ENCODE measurements at places on chromosomes 7 and 10.

DNA sequence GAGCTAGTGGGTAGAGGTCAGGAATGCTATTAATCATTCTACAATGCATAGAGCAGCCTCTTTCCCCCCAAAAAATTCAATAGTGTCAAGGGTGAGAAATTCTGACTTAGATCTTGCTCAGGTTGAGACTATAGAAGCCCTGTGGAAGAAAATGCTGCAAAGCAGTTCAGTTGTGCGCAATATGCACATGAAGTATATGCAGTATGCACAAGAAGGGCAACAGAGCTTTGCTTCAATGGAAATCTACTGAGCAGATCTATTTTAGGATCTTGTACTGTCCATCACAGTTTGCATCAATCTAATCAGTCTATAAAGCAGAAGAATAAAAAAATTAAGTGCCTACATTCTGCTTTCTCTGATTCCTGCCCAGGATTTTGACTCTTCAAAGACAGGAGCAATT is 225.8 kb upstream of the STEAP1 start:
- H3K4me1 ChIP-seq: no peaks in the 10 kb centered on the region
- H3K27ac ChIP-seq: no peak overlapping the region
- DNase-seq: no peak
- H3K36me3 ChIP-seq: no peaks in the 10 kb centered on the region

DNA sequence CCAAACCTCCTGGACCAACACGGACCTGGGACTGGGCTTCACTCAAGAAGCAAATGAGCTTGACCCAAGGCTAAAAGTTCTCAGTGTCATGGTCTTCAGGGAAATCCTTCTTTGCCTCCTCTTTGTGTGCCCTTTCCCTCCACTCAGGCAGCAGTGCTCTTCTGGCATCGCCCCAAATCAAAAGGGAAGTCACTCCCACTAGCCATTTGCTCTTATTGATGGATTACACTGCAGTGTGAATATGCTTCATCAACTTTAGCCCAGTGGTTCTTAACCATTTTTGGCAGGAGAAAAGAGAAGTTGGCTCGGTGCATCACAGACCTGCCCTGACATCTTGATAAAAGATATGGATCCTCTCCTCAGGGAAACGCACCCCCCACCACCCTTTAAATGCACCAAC is 19.2 kb upstream of the IKZF1 start:
- no peaks in the 10 kb centered on the region for H3K36me3 ChIP-seq
- no peak for DNase-seq
- no peak overlapping the region for H3K4me3 ChIP-seq
- no peak overlapping the region for H3K27ac ChIP-seq

DNA sequence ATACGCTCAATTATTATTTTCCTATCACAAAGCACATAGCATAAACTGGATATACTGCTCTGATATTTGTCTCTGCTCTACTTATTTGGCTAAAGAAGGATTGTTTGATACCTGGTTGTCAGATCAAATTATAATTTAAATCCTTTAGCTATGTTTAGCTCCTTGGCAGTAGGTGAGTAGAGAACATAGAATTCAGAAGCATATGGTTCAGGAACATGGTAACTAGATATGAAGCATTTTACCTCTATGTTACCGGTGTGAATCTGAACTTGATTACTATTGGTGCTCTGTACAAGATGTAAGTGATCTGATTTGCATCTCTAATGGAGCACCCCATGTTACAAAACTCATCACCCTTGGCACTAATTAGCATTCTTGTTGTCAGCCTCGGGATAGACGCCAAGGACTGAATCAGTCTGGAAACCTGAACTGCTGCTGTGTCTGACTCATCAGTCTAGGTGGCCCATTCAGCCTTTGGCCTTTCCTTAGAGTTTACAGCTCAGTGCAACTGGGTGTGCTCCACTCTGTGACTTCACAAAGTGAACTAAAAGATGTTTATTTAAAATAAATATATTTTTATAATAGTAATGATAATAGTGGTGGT is 12.3 kb upstream of the MYPN start:
- no peaks in the 10 kb centered on the region for H3K4me1 ChIP-seq
- no peaks in the 10 kb centered on the region for H3K27me3 ChIP-seq
- no peak overlapping the region for H3K27ac ChIP-seq
- no peak for DNase-seq
- no peaks in the 10 kb centered on the region for H3K36me3 ChIP-seq

GRCh38 chr10:11131112-11131639 is 113.5 kb downstream of the CELF2 start:
- H3K4me3 ChIP-seq: no peak overlapping the region
- H3K27ac ChIP-seq: no peak overlapping the region
- no peaks in the 10 kb centered on the region for H3K27me3 ChIP-seq
- H3K36me3 ChIP-seq: no peaks in the 10 kb centered on the region
- DNase-seq: no peak
- peaks cover 7% of the 10 kb centered on the region for H3K4me1 ChIP-seq

- H3K4me1 ChIP-seq: no peaks in the 10 kb centered on the region
- H3K27ac ChIP-seq: no peak overlapping the region
- DNase-seq: no peak
- no peaks in the 10 kb centered on the region for H3K27me3 ChIP-seq
- no peak overlapping the region for H3K4me3 ChIP-seq
Measured at GRCh38 chr7:94823947-94824346, 83.4 kb upstream of the PPP1R9A start.

- no peaks in the 10 kb centered on the region for H3K27me3 ChIP-seq
- no peak overlapping the region for H3K4me3 ChIP-seq
- no peak for DNase-seq
- no peaks in the 10 kb centered on the region for H3K36me3 ChIP-seq
Measured at GRCh38 chr7:84336766-84337165, 142.2 kb upstream of the SEMA3A start.
